ENCODE measurements at places on chromosomes 2 and 18.

- DNase-seq: no peak
These were observed 98.4 kb upstream of the GULP1 start for GRCh38 chr2:188193230-188193629.

- DNase-seq: no peak
These were observed 492.3 kb upstream of the ZEB2 start for GRCh38 chr2:145012214-145012670.

GRCh38 chr2:96970248-96970875 is 16.0 kb downstream of the FAM178B start:
- no peak for DNase-seq

- peak; percentile 77 for DNase-seq
These were observed 73.8 kb downstream of the HDAC4 start for GRCh38 chr2:239326831-239327535.

DNA sequence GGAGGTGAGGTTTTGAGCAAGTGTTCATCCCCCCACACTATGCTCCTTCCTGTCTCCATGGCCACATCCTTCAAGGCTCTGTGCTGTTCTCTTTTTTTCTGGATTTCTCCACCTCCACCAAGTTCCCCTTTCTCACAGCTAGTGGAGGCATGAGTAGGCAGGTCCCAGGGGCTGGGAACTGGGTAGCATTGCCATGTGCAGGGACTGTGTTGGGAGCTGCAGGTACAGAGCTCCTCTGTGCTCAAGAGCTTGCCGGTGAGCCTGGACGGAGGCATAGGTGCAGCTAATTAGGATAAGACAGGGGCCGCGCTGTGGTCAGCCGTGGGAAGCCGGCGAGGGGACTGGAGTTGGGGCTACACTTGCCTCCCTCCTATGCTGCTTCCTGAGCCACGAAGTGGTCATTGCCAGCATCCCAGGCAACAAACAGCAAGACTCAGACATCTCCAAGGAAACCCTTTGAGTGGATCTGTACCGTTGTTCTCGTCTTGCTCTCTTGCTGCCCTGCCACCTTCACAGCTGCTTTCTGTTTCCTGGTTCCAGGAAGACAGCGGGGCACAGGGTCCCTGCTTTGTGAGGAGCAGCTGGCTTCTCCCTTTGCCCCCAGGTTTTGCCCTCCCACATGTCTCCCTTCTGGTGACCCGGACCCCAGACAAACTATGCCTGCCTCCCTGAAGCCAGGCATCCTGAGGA is 36.9 kb downstream of the ATOH8 start:
- DNase-seq: no peak

DNA sequence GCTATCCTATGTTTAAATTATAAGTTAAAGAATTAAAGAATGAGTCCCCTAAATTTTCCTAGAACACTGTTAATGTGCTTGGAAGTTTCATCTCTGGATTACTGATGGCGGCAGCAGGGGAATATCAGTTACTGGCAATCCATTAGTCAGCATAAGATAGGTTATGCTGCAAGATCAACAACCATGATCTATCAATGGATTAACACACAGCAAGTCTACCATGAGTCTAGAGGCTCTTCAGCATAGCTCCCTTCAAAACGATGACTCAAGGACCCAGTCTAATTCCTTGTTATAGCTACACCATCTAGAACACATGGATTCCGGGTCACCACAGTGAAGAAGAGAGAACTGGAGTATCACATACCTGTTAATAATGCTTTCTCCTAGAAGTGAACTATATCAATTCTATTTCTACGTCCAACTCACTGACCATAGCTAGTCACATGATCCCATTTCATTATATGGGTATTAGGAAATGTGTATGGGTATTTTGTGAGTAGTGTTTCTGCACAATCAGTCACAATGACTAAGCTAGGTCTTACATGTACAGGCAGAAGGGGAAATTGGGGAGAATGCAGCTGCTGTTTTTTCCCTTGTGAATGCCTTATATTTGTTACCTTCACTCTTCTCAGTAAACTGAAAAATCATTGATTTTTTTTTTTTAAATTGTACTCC is 108.3 kb upstream of the MAPRE2 start:
- no peak for DNase-seq

DNA sequence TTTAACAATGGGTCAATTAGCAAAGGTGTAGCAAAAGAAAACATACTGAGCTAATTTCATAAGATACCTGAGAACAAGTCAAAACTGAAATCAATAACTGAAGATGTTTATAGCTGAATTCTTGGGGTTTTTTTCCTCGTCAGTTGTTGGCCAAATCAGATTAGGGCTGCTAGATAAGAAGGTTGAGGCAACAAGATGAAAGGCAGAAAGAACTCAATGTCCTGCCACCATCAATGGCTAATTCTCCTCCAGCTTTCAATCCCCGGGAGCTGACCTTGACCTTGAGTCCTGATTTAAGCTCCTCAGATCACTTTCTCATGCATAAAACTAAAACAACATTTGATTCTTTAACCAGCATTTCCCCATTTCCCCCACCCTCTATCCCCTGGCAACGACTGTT is 61.8 kb downstream of the MREG start:
- no peak for DNase-seq

DNA sequence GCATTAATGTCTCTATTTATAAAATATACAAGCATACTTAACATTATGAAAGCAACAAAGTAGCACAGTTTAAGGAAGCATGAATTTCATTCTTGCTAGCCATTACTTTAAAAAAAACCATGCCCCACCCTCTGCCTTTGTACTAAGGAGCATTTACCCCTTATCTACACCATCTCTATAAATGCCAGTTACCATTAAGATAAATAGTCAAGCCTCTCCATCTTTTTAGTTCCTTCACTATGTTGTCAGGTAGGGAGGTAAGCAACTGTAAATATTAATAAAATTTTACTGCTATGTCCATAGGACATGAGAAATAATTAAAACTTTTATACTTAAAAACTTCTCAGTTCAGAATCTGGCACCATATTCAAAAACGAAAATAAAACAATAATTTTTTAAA is 42.1 kb downstream of the ROCK1 start:
- DNase-seq: no peak

GRCh38 chr18:45106331-45106774 is 425.7 kb downstream of the SETBP1 start:
- no peak for DNase-seq

DNA sequence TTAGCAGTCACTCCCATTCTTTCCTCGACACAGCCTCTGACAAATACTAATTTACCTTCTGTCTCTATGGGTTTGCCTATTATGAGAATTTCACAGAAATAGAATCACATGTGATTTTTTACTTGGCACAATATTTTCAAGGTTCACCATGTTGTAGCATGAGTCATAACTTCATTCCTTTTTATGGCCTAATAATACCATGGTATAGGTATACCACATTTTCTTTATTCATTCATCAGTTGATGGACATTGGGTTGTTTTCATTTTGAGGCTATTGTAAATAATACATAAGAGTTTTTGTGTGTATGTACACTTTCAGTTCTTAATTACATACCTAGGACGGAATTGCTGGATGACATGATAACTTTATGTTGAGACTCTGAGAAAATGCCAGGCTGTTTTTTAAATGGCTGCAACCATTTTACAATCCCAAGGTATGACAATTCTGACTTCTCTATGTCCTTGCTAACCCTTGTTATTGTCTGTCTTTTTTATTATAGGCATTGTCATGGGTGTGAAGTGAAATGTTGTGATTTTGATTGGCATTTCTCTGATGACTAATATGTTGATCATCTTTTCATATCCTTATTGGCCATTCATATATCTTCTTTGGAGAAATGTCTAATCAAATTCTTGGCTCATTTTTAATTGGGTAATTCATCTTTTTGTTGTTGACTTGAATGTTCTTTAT is 87.9 kb downstream of the IRS1 start:
- no peak for DNase-seq

DNA sequence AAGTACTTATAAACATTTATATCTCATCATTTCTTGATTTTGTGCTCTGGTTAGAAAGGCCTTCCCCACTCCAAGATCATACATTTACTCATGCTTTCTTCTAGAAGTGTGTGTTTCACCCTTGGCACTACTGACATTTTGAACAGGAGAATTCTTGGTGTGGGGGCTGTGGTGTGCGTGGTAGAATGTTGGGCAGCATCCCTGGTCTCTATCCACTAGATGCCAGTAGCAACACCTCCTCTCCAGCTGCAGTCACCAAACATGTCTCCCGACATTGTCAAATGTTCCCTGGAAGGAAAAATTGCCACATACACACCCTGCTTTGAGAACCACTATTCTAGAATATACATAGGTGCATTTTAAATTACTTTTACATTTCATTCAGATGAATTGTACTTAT is 8.7 kb upstream of the TGIF1 start:
- peak; percentile 30 for DNase-seq

DNA sequence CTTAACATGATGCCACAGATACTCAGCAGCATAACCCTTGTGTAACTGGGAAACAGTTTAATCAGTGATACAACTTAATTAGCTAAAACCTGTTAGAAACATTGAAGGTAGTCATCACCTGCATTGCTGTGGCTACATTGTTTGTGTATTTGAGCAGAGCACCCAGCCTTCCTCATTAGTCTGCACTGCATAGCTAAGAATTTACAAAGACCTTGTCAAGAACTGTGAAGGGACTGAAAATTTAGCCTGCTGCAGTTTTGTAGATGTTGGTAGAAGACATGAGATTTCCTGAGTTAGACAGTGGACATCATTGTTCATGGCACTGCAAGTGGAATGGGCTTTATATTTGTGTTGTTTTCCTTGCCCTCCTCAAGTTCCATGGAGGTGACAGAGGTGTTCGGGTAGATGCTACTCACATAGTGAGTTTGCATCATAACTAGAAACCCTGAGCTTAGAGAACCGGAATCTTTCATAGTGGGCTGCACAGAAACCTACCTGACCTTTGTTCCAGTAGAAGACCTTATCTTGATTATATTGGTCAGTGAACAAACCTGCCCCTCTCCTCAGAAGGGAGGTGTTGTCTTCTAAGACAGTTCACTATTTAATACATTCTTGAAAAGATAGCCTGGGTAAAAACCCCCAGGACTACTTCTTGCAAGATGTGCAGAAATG is 12.5 kb downstream of the VAPA start:
- no peak for DNase-seq

DNA sequence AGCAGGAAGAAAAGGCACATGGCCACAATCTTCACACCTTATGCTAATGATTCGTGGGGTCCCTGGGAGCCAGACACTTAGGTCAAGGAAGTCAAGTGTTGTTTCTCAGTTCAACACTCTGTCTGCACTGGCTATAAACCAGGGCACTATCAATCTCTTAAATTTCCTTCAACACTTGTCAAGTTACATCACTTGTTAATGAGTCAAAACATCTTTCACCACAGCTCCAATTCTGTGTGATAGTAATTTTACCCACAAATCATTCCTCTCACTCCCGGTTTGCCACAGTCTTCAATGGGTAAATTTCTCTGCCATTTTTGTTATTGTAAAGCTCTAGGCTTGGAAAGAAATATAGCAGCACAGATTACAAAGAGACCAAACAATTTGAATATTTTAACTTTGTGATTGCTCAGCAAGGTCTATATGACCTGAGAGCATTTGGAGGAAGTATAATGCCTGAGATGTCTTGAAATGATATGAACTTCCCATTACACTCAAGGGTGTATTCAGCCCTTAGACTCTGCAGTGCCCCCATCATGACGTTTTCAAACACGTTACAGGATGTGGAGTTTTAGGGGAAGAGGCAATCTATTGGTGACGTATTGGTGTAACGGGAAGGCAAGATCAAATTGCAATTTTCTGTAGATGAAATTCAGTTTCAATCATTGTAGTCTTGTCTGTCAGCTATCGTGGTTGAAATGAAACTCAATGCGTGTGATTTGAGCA is 78.7 kb downstream of the ICOS start:
- DNase-seq: no peak

DNA sequence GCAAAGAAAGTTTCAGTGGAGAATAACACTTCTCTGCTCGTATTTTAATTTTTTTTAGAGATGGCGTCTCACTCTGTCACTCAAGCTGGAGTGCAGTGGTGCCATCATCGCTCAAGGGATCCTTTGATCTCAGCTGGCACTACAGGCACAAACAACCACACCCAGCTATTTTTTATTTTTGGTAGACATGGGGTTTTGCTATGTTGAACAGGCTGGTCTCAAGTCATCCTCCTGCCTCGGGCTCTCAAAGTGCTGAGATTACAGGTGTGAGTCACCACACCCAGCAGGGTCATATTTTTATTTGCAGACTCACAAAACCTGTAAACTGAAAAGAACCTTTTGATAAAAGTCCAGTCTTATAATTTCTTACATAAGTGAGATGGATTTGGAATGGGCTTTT is 2.6 kb downstream of the TRAK2 start:
- peak; percentile 56 for DNase-seq

DNA sequence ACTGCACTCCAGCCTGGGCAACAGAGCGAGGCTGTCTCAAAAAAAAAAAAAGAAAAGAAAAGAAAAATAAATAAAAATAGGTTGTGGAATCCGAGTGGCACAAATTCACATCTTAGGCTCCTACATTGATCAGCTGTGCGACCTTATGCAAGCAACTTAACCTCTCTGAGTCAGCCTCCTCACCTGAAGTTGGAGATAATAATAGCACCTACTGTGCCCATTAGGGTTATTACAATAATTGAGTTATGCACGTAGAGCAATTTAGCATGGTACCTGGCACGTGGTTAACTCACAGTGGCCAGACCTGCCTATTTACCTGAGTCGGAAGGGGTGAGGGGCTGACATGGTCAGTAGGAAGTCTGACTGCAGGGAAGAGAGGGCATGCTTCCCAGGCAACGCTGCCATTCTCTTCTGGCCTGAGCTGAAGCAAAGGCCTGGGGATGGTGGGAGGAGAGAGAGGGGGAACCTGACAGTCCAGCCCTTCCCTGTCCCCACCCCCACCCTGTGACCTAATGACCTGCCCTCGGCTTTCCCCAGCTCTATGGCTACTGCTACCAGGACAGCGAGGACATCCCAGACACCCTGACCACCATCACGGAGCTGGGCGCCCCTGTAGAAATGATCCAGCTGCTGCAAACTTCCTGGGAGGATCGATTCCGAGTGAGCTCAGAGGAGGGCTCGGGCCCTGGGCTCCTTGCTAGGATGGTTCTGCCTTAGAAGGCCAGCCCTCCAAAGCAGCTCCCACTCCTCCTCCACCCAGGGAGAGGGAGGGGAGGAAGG is 5.1 kb downstream of the PKDCC start:
- no peak for DNase-seq

Data from CD4-positive, alpha-beta T cell treated with Interleukin-6 at 100 ng/mL for 8 hours (primary cell).